ENCODE measurements at places on chromosomes 5 and 9. TPM values are rescaled to one million over a fixed set of nuclear protein-coding genes. Genes with fewer than 3 reads are reported as not detected.

DNA sequence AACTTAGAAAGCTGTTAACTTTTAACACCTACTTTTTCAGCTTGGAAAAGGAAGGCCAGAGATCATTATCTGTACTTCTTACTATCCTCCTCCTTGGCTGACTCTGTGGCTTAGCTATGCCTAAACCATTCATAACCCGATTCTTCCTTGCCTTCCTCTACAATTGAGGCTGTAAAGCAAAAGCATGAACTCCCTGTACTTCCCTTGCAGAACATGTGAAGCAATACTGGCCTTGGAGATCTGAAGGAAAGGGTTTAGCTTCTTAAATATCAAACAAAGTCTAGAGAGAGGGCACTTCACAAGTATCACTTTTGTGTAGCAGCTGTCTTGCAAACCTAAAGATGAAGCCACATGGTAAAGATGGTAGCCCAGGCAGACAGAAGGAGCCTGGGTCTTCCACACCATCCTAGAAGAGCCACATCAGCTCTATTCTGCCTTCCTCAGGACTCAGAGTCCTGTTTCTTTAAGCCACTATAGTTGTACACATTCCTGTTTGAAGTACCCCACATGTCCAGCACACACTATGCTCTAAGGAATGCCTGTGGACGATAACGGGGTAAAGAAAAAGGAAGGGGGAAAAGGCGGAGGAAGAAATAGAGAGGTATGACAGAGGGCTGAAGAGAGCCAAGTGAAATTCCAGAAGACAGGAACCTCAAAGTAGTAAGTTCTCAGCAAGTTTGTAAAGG is 169.2 kb downstream of the SLIT3 start:
- no peak for DNase-seq

Gene CTXN3
- not detected for total RNA-seq

Gene CDHR2
- total RNA-seq = 65.7 TPM

DNA sequence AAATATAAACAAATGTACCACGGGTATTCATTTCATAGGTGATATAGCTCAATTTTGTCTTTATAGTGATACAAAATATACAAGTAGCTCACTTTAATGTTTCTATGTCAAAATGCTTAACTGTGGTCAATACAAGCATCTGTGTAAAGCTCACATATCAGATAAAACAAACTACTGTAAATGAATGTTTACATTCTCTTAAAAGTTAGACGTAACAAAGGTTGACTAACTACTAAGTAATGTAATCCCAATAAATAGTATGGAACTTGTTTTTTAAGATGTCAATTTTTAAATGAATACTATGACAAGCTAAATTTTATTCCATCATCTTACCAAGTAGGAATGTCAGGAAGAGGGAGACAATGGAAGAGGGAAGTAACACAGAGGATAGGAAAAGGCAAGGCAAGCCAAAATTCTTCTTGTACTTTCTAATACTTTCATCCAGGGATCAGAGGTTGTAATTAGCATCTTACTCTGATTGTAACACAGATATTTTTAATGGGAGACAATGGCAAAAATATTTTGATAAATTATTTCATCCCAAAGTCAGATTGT is 105.5 kb downstream of the STRBP start:
- DNase-seq = no peak

GRCh38 chr5:33850100-33850594 is 41.6 kb downstream of the ADAMTS12 start:
- DNase-seq = no peak

Gene IFNK
- total RNA-seq = not detected

Gene C9orf153
- total RNA-seq = 0.23 TPM

Gene TEX48
- not detected for total RNA-seq

GRCh38 chr5:8349855-8350254 is 480.9 kb downstream of the MTRR start:
- no peak for DNase-seq

- no peak for DNase-seq
These were observed at the start of gene DMRT1 for GRCh38 chr9:841371-842209. Gene DMRT1 (plus strand): TSS chr9:841697. CDS start chr9:841839, 142 bp downstream.

Gene TMEM171
- 1.6 TPM for total RNA-seq

DNA sequence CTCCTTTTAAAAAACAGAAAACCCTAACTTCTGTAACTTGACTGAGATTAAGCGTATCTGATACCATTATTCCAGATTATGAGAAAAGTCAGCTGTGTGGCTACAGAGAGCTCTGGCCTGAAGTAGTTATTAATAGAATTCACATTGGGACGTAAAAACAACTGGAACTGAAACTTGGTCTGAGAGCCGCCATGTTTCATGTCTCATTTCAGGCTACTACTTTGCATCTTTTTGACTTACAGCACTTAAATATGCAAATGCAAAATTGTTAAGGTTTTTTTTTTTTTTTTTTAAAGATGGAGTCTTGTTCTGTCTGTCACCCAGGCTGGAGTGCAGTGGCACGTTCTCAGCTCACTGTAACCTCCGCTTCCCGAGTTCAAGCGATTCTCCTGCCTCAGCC is 25.2 kb downstream of the MAP3K1 start:
- no peak for DNase-seq

DNA sequence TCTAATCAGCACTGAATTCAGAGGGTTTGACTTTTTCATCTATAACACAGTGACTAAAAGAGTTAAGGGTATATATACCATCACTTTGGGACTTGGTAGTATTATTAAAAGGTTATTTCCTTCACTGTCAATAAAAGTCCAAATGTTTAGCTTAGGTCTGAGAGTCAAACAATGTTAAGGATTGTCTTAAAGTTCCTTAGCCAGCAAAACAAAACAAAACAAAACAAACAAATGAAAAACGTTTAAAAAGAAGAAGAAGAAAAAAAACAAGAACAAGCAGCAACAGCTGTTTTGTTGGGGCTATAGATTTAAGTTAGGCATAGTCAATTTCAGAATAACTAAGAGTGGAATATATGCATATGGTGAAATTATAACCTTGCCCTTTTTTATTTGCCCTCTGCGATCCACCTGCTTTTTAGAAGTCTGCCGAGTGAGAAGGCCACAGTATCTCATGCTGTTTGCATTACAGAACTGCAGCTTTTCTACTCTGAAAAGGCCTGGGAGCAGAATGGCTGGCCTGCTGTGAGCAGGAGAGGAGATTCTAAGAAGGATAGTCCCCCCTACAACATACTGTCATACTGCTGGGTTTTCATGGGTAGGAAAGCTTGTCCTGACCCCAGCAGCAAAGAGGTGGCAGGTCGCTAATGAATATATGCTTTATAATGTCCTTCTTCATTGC is 141.7 kb downstream of the NTRK2 start:
- no peak for DNase-seq

GRCh38 chr9:14428781-14429230 is 114.9 kb upstream of the NFIB start:
- peak; percentile 59 for DNase-seq

Gene FGF1
- total RNA-seq = 0.98 TPM

Gene CARTPT
- total RNA-seq = 0.23 TPM

GRCh38 chr5:39218482-39219402 is 621 bp downstream of the FYB1 start:
- no peak for DNase-seq

- DNase-seq = no peak
These were observed 362.3 kb upstream of the PRR16 start for GRCh38 chr5:120101771-120102170.

- no peak for DNase-seq
These were observed 31.7 kb downstream of the UBE2QL1 start for GRCh38 chr5:6480133-6481051.

GRCh38 chr5:124902097-124902821 is 155.8 kb upstream of the ZNF608 start:
- peak; percentile 14 for DNase-seq

DNA sequence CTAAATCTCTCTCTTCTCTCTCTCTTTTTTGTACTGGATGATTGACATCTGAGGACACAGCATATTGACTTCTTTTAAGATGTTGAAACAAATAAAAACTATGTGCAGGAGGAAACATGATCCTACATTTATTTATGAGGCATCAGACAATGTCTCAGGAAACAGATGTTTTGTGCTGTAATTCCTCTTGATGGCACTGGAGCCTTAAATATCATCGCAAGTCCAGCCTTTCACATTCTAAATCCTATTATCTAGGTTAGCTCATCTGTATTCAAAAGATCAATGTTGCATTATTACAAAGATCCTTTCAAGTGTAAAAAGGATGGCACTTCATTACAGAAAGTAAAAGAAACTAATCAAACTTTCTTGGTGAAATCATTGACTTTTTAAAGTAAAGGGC is 63.9 kb downstream of the MAT2B start:
- no peak for DNase-seq

- no peak for DNase-seq
These were observed 136.5 kb upstream of the PITX1 start for GRCh38 chr5:135170500-135170899.

DNA sequence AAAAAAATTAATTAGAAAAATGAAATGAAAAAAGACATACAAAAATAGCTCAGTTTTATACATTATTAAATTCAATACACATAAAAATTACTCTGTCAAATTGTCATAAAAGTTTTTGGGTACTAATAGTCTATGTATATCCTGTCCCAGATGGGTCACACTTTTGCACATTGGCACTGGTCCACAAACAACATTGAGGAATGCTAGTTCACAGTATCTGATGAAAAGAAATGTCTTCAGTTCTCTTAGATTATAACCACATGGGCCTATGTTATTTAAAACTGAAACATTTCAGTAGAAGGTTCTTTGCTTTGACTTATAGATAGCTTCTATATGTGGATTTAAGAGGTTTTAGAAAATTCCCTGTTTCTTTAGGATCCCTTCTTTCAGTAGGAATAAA is 39.8 kb downstream of the LNPEP start:
- DNase-seq = no peak

- DNase-seq = no peak
These were observed 12.2 kb upstream of the ELL2 start for GRCh38 chr5:95973793-95974325.
